ENCODE measurements at places on chromosomes 4 and X.

- DNase-seq = no peak
These were observed 801.3 kb downstream of the PCDH18 start for GRCh38 chr4:136731025-136731424.

DNA sequence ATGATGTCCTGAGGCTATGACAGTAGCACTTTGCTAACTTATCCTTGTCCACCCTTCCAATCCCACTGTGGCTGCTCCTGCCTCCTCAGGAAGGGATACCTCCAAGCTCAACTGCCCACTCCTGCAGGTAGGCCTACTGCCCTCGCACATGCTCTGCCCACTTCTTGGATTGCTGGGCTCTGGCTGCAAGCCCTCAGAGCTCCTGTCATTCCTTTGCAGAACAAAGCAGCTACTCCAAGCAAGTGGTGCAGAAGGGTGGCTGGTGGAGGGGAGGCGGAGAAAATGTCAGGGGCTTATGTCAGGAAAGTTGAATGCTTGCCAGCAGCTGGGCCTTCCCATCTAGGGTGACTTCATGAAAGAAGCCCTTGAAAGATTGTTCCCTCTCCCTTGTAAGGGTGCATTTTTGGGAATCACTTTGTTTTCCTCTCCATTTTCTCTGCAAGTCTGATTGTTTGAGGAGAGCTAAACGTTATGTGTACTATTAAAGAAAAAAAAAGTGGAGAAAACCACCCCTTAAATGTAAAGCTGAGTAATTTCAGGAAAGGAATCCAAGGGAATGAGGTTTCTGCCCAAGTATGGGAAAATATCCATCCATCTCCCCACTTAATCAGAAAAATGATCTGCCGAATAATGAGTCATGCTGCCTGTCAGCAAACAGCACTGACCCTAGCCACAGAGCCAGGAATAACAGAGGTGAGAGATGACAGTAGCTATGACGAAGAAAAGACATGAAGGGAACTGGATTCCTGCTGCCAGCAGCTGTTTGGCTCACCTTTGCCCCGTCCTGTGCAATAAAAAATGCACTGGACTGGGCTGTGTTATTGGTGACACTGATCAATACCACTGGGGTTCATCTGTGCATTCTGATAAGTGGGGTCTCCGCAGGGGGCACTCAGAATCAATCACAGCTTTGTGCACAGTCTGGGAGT, 102.0 kb downstream of the RTL5 start:
- no peak for DNase-seq

- DNase-seq = no peak
These were observed 179.1 kb upstream of the GPRIN3 start for GRCh38 chr4:89486673-89487072.

- DNase-seq = no peak
These were observed 105.5 kb upstream of the PSAPL1 start for GRCh38 chr4:7540206-7540605.

DNA sequence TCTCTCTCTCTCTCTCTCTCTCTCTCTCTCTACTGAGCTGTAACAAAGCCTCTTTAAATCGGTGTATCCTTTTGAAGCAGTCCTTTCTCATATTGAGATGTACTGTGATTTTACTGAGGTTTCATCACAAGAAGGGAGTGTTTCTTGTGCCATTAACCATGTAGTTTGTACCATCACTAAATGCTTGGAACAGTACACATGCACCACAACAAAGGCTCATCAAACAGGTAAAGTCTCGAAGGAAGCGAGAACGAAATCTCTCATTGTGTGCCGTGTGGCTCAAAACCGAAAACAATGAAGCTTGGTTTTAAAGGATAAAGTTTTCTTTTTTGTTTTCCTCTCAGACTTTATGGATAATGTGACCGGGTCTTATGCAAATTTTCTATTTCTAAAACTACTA, 37.2 kb downstream of the HPF1 start:
- no peak for DNase-seq

- no peak for DNase-seq
These were observed 69.9 kb downstream of the GASK1B start for GRCh38 chr4:158102904-158103303.

DNA sequence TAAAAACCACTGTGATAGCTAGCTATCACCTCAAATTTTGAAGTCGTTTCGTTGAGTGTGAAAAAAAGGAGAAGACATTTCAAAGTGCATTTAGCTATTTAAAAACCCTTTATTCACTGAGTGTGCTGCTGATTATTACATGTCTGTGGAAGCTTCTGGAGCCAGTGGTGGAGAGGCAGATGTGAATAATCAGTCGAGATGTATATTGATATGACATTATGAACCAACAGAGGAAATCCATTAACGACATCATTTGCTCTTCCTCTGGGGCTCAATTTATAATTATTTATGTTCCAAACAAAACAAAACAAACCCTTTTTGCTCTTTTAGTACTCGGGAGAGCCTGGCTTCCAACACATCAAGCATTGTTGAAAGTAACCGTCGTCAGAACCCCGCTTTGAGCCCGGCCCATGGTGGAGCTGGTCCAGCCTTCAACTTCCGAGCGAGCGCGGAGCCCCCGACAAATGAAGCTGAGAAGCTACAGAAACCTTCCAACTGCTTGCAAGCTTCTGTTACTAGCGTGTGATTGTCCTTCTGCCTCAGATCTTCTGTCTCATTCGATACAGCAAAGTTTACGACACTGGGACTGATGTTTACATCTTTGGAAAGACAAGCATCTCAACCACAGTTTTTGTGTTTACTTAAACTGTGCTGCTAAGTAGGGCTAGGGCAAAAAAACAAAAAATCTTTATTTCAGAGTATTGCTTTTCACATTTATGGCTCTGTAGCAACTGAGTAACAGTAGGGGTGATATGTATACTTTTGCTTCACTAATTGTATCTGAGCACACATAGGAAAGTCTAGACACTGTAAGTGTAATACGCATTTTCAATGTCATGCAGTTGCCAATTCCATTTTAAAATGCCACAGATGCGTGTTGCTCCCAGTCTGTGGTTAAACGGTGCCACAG, 111.9 kb downstream of the STOX2 start:
- no peak for DNase-seq
